ENCODE measurements at places on chromosomes 3 and 15. TPM values are rescaled to one million over a fixed set of nuclear protein-coding genes. Genes with fewer than 3 reads are reported as not detected.

The ELL3 gene
- 2.2 TPM for total RNA-seq

The CYP11A1 gene
- total RNA-seq = not detected

The TRPC1 gene
- total RNA-seq = 8.4 TPM

The FAM107A gene
- not detected for total RNA-seq

The TNFSF10 gene
- total RNA-seq = not detected

The PLSCR2 gene
- not detected for total RNA-seq

The GOLGA8T gene
- total RNA-seq = 1.6 TPM

The TUSC7 gene
- not detected for total RNA-seq

The GLDN gene
- not detected for total RNA-seq

The GXYLT2 gene
- 1.9 TPM for total RNA-seq

Data from A549 treated with CpdA at 1 μM for 4 hours (cell line).